ENCODE measurements at places on chromosomes 2 and 18.

- peak; percentile 18 for DNase-seq
Measured at GRCh38 chr18:12726774-12727550, 24.1 kb downstream of the PSMG2 start.

DNA sequence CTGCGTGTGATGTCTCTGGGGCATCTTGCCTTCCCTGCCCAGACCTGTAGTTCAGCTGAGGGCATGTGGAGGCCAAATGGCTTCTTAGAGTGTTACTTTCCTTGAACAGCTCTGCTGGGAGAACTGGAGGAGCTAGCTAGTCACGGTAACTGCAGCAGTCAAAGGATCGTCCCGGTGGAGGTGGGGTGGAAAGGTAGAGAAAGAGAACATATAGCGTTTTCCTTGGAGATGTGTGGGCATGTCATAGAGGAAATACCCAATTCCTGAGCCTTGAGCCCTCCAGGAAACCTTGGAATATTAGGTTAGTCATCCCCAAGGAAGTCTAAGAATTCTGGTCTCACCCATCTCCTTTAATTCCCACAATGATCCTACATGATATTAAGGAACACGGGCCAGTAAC, 33.5 kb upstream of the IL37 start:
- DNase-seq, result no peak

- no peak for DNase-seq
Measured at GRCh38 chr2:74843899-74844298, 10.0 kb downstream of the HK2 start.

DNA sequence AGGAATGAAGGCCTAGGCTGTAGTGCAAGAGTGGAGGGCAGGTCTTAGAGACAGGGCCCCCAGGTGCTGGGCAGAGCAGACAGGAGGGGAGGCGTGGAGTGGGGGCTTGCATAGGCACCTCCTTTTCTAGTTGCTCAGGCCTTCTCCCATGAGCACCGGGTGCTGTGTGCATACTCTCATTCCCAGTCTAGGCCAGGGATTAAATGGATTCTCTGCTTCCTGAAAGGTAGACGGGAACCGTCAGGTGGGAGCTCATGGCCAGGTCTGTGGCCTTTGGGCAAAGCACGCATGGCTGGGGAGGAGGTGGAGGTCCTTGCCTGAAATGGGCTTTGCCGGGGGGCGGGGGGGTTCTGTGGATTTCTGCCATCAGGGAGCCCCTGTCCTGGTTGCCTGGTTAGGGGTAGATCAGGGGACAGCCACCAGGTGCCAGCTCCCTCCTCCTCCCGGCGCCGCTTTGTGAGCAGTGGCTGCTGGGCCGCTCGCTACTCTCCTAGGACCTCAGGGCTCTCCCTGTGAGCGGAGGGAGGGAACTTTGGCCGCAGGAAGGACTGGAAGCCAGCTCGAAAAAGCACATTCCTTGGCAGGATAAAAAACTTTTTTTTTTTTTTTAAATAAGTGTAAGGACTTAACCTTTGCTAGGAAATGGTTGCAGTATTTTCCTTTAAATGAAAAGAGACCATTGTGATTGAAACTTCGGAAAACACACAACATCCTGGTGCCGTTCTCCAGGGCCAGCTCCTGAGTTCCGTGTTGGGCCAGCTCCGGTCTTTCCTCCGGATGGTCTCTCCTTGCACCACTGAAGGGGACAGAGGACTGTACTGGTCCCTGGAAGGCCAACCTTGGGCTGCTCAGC, 82.8 kb upstream of the HAAO start:
- DNase-seq, result no peak

DNA sequence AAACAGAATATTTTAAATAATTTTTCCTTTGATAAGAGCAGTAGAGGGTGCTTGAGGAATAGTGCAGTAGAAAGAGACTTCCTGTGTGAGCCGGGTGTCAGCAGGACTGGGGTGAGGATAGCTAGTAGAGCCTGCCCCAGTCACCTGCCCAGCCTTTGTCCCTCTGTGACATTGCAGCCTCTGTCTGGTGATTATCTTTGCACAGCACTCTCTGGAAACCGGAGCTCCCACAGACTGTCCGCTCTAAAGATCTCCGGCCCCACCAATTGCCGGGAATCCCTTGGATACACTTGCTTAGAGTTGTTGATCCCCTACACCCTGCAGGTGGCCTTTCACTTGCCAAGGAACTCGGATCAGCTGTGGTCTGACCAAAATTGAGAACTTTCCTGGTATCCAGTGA, 1081.3 kb upstream of the TMEFF2 start:
- DNase-seq, result no peak

DNA sequence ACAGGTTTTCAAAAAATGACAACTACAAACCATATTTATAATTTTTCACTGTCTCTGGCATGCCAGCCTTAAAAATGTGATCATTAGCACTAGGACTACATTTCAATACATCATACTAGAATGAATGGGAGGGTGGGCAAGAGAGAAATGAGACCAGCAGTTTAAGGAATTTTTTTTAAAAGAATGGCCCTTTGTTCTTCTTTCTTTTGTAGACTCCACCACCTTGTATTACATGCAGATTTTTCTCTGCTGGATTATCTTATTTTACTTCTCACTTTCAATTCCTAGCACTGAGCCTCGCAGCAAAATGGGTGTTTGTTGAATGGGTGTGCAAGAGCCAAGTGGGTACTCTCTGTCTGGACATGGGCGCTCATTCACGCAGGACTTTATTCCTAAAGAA, 39.9 kb downstream of the FRZB start:
- DNase-seq, result no peak

DNA sequence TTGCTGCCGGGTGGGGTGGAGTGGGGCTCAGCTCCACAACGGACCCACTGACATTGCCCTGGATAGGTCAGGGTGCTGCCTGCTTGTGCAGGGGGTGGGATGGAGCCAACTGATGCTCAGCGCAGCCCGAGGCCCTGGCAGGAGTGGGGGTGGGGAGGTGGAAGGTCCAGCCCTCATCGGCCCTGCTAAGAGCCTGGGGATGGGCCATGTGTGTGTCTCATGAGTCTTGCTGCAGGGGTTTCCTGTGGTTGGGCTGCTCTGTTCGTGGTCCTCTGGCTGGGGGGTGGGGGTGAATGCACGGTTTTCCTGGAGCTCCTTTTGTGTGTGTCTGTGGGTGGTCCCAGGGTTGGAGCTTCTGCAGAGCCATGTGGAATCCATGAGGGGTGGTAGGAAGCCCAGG, 39.4 kb upstream of the GALR1 start:
- no peak for DNase-seq

DNA sequence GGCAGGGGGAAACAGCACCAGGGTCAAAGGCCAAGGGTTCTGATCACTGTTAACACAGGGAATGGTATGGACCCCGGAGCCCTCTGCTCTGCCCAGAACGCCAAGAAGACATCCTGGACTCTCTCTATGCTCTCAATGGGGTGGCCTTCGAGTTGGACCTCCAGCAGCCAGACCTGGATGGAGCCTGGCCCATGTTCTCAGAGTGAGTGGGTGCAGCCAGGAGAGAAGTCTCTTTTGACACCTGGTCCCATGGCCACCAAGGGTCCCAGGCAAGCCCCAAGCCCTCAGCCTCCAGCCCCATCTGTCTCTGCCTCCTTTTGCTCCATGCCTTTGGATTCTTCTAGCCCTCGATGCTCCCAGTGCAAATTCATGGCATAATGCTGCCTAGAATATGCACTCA, 4.1 kb downstream of the RUFY4 start:
- DNase-seq, result no peak

DNA sequence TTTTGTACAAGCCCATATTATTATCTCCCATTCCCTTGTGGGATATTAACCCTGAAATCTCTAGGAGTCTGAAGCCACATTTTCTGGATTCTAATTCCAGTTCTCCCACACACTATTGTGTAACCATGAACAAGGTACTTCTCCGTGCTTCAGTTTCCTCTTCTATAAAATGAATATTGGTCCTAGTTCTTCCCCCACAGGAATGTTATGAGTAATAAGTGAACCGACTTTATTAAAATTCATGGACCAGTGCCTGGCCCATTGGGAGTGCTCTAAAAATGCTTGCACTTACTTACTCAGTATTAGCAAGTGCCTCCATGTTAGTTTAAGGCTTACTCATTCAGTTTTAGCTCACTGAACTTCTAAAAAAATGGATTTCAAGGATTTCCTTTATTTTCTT, 1.4 kb upstream of the ACMSD start:
- DNase-seq, result no peak

GRCh38 chr2:197322724-197323720, 12.4 kb upstream of the ANKRD44 start:
- no peak for DNase-seq

DNA sequence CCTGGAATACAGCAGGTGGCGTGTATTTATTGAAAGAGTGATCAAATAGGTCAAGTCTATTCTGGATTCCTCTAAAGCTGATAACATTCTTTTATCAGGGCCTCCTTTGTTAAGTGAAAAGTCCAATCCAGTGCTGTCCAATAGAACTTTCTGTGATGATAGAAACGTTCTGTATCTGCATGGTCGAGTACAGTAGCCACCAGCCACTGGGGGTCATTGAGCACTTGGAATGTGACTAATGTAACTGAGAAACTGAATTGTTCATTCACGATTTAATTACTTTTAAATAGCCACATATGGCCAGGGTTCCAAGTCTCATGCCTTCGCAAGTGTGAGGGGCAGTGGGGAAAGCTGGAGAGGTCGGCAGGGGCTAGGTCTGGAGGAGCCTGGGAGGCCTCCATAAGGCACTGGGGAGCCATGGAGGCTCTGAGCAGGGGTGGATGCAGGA, 20.5 kb downstream of the SH2D6 start:
- DNase-seq, result no peak

GRCh38 chr2:61771904-61772845, 81.7 kb downstream of the FAM161A start:
- no peak for DNase-seq

DNA sequence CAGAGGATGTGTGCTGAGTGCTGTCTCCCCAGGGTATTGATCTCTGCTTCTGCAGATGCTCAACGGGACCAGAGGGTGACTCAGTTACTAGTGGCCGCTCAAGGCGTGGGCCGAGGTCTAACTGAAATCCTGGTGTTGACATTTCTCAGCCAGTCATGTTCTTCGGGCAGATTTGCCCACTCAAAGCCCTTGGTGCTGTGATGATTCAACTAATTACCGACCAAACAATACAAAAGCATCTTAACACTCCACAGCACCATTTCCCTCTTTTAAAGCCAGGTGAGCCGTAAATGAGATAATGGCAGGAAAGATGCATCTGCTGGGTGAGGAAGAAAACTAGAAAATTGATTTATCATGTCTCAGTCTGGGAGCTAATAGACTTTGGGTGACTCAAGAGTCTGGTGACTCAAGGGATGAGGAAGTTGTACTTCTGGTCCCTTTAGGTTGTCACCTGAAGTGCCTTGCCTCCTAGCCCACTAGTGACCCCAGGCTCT, 32.7 kb upstream of the PRLH start:
- no peak for DNase-seq

DNA sequence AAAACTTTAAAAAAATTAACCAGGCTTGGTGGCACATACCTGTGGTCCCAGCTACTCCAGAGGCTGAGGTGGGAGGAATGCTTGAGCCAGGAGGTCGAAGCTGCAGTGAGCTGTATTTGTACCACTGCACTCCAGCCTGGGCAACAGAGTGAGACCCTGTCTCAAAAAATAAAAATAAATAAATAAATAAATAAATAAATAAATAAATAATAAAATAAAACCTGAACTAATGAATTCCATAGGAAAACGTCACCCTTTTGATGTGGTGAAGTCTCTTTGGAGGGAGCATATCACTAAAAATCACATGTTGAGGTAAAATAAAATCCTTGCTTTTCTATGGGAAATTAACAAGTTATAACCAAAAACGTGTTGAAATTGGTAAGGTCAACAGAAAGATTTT, 29.6 kb upstream of the ITGAV start:
- DNase-seq, result no peak

DNA sequence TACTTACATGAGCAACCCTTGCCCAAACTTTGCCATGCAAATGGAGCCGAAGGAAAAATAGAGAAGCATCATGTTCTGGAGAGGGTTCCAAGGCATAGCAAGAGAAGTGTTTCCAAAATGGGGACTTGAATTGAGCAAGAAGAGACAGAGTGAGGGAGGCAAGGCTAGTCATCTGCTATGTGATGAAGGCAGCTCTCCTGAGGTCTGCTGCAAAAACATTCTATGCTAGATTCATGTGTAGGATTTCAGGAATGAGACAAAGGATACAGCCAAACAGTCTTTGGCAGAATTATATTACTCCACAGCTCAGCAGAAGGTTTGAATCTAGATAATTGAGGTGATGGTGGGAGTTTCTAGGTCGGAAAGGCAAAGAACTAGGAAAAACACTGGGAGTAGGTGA, 24.1 kb upstream of the MRPL19 start:
- no peak for DNase-seq

DNA sequence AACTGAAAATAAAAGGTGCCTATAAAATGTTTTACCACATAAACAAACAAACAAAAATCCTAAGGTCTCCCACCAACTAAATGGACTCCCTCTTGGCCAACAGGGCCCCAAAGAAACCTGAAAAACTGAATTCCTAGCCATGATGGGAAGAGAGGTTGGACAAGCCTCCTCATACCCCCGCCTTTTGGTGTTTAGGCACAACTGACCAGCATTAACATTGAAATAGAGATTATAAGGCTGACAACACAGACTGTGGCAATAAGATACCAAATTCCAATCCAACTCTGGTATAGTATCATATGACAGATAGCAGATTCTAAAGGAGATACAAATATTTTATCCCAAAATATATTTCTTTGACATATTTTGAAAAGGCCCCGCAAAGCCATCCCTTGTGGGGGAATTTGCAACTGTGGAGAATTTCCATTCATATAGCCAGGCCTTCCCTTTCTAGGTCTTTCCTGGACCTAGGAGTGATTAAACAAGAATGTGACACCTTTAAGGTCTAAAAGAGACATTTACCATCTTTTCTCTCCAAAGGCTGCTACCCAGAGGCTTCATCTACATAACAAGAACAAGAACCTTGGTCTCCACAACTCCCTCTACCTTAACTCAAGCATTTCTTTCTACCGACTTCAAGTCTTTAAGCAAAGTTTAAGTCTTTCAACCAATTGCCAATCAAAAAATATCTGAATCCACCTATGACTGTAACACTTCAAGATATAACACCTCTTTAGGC, 80.0 kb downstream of the CHN1 start:
- DNase-seq, result no peak

- no peak for DNase-seq
Measured at GRCh38 chr2:85318222-85319074, 9.3 kb downstream of the TGOLN2 start.

DNA sequence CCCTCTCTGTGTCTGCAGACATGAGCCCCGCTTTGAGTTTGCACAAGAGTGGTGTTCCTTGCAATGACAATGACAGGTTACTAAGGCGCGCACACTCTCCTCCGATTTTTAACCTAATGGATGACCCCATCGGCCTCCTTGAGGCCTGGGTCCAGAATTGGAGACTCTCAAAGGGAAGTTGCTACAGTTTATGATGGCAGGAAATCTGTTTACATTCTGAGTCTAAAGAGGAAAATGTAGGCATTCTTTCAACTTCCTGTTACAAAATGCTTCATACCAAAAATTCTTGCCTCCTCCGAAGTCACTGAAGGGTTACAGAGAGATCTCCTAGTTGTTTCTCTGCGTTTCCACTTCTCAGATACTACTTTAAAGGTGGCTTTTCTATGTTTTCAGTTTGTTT, 225.3 kb upstream of the AGAP1 start:
- no peak for DNase-seq

- no peak for DNase-seq
Measured at GRCh38 chr2:62217970-62218369, 22.1 kb downstream of the B3GNT2 start.

Measured in C1 segment of cervical spinal cord (tissue), 14 donors.